ENCODE measurements at places on chromosomes 5 and 9.

DNA sequence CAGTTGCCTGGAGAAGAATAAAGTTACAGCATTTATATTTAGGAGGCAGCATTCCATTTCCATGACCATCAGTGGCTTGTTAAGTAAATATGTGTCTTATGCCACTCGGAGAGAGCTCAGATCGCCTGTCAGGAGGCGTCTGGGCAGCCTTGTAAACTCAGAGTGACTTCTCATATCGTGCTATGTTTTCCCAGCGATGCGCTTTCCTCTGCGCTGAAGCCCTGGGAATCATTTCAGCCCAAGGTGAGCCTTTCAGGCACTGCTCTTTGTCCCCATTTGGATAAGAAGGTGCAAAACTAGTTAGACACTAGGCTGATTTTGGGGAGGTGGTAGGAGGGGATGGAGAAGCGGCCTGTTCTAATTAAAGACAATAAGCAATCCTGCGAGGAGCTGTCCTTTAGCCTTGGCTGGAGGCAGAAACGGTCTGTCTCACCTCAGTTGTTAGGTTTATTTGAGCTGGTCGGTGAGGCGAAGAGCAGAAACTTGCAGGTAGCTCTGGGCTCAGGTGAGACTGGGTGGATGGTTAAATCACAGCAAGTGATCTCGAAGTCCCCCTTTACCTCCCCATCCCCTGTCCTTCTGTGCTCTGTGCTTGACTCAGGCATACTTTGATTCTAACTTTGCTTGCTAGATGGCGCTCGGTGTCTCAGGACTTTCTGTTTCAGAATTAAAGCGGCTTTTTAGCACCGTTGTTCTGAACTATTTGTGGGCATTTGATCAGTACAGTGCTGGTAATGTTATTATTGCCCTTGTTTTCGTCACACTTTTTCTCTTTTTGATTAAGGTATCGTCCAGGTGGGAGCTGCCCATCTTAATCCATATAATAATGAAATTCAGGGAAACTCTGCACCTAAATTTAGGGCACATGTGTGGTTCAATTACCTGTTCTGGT, 24.6 kb downstream of the NR2F1 start:
- DNase-seq = peak; percentile 53

DNA sequence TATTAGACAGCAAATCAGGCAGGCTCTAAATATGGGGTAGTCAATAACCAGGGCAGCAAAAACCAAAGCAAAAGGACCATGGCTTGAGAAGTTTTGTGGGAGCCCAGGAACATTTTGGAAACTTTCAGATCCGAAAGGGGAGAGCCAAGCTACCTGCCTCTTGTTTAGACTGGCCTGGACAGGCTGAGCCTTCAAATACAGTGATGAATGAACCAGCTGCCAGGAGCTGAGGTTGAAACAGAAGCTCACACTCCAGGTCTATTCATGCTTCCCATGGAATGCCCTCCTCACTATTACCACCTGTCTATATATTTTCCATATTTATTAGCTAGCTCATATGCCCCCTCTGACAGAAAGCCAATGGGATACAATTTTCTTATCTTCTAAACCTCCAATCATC, 150.8 kb upstream of the SLC44A1 start:
- no peak for DNase-seq

- DNase-seq = no peak
Measured at GRCh38 chr5:16886366-16886736, 49.7 kb downstream of the MYO10 start.

GRCh38 chr5:179550511-179551342, at the start of gene RUFY1:
RUFY1 (plus strand) TSS chr5:179550554; CDS start chr5:179550570, 16 bp downstream.
- peak; percentile 82 for DNase-seq

GRCh38 chr5:44774279-44774880, 34.4 kb upstream of the MRPS30 start:
- DNase-seq = no peak

DNA sequence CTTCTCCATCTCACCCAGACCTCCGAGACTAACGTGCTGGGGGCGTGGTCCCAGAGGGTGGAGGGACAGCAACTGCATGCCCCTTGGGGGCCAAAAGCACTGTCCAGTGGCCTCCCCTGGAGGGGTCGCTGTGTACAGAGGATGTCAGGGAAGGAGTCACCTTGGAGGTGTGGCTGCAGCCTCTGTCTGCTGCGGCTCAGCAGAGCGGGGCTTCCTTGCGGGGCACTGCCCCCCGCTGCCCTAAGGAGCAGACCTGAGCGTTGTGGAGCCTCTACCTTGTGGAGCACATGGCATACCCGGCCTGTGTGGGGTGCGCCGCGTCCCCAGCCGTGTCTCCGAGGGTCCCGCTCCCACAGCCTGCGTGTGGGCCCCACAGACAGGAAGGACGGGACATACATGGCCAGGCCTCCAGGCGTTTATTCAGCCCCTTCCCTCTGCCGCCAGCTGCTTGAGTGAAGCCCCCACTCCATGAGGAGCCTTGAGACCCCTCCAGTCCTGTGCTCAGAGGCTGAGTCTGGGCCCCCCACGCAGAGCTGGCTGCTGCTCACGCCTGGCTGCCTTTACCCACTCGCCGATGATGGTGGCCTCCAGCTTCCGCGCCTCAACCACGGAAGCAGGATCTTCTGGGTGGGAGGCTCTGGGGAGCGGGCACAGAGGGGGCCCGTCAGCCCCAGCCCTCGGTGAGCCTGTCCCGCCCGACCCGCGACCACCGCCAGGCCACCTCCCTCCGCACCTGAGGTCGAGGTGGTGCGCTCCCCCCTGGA, 4.2 kb downstream of the DPP7 start:
- no peak for DNase-seq

GRCh38 chr9:129487658-129488483, 133.0 kb downstream of the C9orf50 start:
- peak; percentile 45 for DNase-seq

DNA sequence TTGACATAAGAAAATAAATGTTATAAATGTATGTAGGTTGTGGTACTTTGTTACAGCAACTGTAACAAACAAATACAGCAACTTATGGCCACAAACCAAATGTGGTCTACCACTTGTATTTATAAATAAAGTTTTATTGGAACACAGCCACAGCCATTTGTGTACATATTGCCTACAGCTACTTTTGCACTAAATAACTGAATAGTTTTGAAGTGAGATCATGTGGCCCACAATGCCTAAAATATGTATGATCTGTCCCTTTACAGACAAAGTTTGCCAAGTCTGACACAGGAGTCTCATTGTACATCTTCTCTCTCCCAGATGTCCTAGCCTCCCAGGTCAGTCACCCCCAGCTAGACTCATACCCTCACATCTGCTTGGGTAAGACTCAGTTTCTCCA, 283.6 kb upstream of the PRDM9 start:
- no peak for DNase-seq

- no peak for DNase-seq
Measured at GRCh38 chr5:170151097-170151831, 45.6 kb downstream of the FOXI1 start.

DNA sequence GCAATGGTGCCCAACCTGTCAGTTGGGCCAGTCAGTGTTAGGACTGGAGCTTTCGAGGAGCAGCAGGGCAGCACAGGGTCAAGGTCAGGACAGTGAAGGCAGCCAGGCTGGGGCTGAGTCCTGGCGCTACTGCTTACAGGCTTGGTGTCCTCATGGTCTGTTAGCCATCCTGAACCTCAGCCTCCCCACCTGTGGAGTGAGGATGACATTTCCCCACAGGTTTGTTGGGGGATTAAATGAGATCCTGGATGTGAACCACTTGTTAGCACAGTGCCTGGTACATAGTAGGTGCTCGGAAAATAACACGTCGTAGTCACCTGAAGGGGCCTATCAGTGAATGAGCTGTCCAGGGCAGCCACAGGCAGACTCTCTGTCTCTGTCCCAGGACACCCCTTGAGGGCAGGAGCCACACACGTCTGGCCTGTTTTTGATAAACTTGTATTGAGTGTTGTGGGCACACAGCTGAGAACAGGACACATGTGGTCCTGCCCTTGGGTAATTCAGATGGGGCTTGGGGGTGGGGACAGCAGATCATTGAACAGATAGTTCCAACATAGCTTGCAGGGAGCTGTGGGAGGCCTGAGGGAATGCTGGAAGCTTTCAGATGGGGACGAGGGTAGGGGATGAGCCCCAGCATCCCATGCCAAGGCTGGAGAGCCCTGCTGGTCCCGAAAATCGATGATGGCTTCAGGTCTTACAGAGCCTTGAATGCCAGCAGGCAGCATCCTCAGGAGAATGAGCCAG, 69.3 kb downstream of the AMBP start:
- no peak for DNase-seq

GRCh38 chr5:140175367-140176030, 511 bp downstream of the CYSTM1 start:
- peak; percentile 73 for DNase-seq

DNA sequence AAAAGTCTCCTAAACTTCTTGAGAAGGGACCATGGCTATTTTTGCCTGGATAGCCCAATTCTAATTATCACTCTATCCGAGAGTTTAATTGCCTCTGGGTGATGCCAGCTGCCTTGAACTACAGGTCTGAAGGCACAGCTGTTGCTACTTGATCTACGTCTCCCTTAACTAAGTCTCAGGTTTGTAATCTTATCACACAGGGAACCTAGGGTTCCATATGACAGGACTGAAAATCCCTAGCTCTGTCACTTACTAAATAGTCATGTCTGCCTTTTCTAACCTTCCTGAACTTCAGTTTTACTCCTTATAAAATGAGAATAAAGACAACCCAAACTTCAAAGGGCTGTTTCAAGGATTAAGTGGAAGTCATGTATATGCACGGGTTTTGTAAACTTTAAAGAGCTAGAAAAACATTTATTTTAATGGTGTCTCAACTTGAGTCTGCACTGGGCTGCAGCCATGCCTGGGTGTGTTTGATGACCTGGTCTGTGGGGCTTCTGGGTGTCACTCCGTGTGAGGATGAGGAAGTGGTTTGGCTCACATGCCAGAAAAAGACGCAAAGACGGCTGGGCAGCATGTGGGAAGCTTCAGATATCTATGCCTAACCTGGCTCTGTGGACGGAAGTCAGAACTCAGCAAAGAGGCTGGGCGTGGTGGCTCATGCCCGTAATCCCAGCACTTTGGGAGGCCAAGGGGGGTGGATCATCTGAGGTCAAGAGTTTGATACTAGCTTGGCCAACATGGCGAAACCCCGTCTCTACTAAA, 129.3 kb upstream of the SLC44A1 start:
- peak; percentile 67 for DNase-seq

DNA sequence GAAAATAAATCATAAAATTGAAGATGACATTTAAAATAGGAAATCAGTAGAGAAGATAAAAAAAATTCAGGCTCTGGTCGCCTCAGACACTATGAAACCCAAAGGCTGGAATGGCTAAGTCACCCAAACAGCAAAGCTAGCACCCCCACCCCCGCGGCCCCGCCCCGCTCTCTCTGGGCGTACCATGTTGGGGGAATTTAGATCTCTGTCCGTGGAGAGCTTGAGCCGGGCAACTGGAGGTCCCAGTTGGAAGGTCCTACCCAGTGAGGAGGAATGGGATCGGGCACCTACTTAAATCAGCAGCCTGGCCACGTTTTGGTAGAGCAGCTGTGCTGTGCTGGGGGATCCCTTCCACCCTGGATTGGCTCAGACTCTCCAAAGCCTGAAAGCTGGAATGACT, 150.6 kb upstream of the ANKRD55 start:
- DNase-seq = no peak

- no peak for DNase-seq
Measured at GRCh38 chr5:131436081-131436480, 172.2 kb downstream of the CDC42SE2 start.

DNA sequence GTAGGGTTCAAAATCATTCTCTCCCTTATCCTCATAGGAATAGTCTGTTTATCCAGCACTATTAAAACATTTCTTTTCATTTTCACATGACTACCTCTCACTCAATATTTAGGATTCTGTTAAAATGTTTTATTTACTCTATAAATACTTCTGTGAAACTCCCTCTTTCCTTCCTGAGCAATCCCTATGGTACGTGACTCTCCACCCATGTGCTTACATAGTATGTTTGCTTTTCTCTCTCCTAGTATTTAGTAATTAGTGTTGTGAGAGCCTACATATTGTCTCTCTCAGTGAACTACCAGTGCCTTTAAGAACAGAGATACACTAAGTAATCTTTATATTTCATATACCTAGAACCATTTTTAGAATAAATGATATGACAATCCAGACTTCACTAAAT, 46.0 kb downstream of the PTPRD start:
- no peak for DNase-seq

GRCh38 chr5:37028910-37029309, 152.3 kb downstream of the NIPBL start:
- no peak for DNase-seq

DNA sequence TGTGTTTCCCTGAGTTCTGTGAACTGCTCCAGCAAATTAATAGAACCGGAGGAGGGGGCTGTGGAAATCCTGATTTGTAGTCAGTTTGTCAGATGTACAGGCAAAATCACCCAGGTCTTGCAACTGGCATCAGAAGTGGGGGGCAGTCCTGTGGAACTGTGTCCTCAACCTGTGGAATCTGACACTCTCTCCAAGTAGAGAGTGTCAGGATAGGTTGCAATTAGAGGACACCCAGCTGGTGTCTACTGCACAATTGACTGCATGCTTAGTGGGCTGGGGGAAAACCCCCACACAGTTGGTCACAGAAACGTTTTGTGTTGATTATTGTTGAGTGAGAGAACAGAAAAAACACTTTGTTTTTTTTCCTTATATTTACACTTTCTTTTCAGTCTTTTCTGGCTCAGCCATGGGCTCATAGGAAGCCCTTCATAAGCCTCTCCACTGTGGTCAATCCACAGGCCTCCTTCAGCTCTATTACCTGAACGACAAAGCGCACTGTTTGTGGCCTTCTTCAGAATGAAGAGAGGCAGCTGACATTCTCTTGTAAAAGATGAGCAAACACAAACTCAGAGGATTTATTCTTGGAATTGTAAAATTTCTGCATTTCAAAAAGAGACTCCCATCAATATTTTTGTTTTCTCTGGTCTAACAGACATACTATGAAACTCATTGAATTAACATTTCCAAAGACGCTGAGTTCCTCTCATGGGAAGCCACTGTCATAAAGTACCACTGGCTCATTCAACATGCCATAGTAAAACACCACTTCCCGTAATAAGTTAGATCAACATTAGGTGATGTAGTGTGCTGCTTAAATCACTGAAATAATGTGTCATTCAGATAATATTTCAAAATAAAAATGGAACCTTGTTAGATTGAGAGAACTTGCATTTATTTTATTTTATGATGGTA, 348.9 kb upstream of the RFX3 start:
- no peak for DNase-seq

GRCh38 chr5:11305245-11305644, 544.2 kb upstream of the DAP start:
- no peak for DNase-seq

GRCh38 chr9:130126721-130127433, 45.3 kb upstream of the NCS1 start:
- no peak for DNase-seq

GRCh38 chr9:116285320-116285719, 131.7 kb downstream of the PAPPA start:
- no peak for DNase-seq

DNA sequence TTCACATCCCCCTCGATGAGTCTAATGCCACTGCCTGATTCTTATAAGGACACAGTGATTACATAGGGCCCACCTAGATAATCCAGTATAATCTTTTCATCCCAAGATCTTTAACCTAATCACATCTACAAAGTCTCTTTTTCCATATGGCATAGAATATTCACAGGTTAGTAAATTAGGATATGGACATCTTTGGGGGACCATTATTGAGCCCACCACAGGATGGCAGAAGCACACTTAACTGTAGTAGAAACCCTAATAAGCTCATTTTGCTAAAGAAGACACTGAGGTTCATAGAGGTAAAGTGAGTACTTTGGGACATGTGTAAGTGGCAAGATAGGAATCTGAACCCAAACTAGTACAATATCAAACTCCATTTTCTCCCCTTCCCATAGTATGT, 38.9 kb downstream of the ASTN2 start:
- no peak for DNase-seq

All from activated CD8-positive, alpha-beta T cell treated with anti-CD3 and anti-CD28 coated beads, Interleukin-2, amount 10 ng/mL, durations not matched to agents 7 days and 5 days (primary cell).